ENCODE measurements at places on chromosomes 6 and 20. TPM values are rescaled to one million over a fixed set of nuclear protein-coding genes. Genes with fewer than 3 reads are reported as not detected.

Gene VAPB
- polyA plus RNA-seq = 51.8 TPM

Gene SHLD1
- polyA plus RNA-seq = 9.0 TPM

Gene JPH2
- polyA plus RNA-seq = 1.7 TPM

Gene C20orf204
- polyA plus RNA-seq = 1.0 TPM

Gene C20orf96
- polyA plus RNA-seq = 36.9 TPM

Gene ZNF311
- 5.4 TPM for polyA plus RNA-seq

Gene SLC17A1
- polyA plus RNA-seq = 24.6 TPM

Gene SSTR4
- 0.07 TPM for polyA plus RNA-seq

Gene MYLK4
- 1.4 TPM for polyA plus RNA-seq

Gene TRERF1
- 16.4 TPM for polyA plus RNA-seq

Gene TNFRSF6B
- polyA plus RNA-seq = 2.0 TPM

DNA sequence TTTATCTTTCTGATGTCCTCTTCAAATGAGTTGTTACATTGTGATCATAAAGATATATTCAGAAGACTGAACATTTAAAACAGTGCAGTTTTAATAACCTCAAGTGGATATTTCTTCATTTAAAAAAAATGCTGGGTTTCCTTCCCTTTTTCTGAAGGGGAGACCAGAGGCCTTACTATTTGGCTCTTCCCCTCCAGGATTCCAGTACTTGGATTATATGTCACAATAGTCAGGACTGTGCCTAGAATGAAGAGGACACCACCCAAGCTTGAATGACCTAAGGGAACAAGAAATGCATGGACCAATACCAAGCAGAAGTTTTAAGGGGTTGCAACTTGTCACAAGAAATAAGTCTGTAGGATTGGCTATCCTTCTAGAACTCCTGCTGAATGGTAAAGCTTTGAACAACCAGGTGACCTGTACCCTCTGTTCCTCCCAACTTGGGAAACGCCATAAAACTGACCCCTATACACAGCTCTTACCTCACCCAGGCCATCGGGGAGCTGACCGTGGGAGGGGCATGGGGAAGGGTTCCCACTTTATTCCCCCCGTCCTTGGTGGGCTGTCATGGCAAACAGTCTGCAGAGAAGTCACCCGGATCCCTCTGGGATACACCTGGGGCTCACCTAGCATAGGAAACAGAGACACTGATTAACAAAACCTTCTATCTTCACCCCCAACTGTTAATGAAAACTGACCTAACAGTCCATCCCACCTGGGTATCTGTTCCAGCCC is 2.0 kb downstream of the FRS3 start:
- no peak for DNase-seq

GRCh38 chr20:63473555-63474449 is 1.3 kb upstream of the KCNQ2 start:
- no peak for DNase-seq

DNA sequence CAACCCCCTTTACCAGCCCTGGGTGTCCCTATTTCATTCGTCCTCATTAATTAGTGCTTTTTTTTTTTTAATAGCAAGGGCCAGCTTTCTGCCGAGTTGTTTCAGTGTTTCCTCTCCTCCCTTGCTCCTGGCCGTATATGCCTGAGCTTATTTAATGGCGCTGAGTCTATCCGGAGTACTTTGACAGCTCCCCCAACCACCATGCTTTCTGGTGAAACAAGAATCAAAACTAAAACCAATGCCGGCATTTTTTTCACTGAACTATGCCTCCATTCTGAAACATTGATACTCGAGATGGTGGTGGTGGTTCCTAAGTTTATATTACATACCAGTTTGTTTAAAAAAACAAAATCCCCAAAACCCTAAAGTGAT is 1.2 kb downstream of the DCBLD1 start:
- DNase-seq = no peak

GRCh38 chr6:11222385-11223277 is 9.8 kb downstream of the NEDD9 start:
- no peak for DNase-seq

DNA sequence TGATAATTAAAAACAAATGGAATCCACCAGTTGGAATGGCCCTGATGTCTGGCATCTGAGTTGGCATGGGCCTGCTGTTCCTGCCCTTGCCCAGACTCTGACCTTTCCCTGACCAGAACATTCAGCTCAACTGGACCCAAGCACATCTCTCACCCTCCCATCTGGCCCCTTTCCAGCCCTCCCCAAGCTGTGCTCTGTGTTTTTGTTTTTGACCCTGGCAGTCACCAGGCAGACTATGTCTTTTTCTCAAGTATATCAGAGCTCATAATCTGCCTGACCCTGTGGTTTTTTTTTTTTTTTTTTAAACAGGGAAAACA is 117.6 kb downstream of the TRDN start:
- DNase-seq = no peak

GRCh38 chr6:127403636-127404035 is 55.6 kb downstream of the KIAA0408 start:
- DNase-seq = no peak

DNA sequence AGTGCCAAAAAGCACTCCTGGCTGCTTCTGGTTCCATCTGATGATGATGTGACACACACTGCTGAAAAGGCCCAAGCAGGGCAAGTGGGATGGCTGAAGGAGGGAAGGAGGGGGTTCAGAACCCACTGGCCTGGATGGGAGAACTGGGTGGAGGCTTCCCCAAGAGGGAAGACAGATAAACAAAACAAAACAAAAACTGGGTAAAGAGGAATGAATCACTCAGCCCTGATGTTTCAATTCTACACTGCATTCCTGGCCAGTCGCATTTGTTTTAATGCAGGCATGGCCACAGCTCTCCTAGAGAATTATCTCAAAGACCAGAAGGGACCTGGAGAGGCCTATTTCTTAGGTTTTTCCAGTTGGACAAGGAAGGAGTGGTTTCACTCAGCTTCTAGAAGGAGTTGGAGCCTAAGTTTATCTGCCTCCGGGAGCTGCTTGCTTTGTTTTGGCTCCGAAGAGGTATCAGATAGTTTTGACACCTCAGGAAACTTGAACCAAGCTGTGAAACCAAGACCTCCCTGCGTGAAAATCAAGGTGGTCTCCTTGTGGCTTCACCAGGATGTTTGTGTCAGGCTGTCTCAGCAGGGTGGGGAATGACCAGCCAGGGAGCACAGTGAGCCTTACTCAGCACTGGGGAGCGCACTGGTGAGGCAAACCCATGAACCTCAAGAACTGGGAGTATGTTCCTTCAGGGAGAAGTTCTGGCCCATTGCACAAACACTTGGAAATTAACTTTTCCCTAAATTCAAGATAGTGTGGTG is 16.1 kb downstream of the TTPAL start:
- no peak for DNase-seq

- DNase-seq = no peak
Measured at GRCh38 chr20:14544688-14545087, 207.3 kb upstream of the FLRT3 start.

- no peak for DNase-seq
Measured at GRCh38 chr20:6053064-6053775, 640 bp downstream of the LRRN4 start.

GRCh38 chr6:125471667-125472066 is 169.9 kb upstream of the HDDC2 start:
- DNase-seq = no peak

DNA sequence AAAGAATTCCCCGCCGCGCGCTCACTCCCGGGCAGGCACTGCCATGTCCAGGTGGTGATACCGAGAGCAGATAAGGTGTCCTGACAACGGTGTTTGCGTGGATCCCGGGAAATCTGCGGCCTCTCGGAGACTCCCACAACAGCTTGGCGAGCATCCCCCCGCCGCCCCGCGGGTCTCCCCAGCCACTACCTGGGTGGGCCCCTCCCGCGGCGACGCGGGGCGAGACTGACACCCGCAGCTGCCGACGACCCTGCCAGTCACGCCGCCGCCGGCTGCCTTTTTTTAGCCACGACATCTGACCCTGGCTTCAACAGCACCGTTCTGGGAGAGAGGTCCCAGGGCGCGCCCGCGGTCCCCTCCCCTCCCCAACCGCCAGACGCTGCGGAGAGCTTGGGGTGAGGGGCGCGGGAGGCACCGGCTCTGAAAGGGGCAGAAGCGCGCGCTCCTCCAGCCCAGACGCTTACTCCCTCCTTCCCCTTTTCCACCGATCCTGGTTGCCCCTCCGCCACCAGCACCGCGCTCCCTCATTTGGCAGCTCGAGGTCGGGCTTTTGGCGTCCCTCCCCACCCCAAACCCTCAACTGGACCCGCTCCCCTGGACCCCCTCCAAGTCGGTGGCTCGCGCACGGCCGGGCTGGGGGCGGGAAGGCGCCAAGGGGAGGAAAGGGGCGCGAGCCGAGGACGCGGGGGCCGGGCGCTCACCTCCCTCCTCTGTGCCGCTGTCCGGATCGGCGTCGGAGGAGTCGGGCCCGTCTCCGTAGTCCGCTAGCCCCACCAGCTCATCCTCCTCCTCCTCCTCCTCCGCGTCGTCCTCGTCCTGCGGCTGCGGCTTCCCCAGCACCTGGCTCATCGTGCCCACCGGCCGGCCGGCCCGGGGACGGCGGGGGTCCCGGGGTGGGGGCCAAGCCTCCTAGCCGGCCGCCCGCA is 665 bp downstream of the RRAGD start:
- no peak for DNase-seq

GRCh38 chr20:50522053-50522674 is 12.0 kb downstream of the PTPN1 start:
- DNase-seq = no peak

- DNase-seq = no peak
Measured at GRCh38 chr20:51562027-51562331, 19.5 kb upstream of the NFATC2 start.

- DNase-seq = no peak
Measured at GRCh38 chr6:5517796-5518195, 256.5 kb downstream of the FARS2 start.

DNA sequence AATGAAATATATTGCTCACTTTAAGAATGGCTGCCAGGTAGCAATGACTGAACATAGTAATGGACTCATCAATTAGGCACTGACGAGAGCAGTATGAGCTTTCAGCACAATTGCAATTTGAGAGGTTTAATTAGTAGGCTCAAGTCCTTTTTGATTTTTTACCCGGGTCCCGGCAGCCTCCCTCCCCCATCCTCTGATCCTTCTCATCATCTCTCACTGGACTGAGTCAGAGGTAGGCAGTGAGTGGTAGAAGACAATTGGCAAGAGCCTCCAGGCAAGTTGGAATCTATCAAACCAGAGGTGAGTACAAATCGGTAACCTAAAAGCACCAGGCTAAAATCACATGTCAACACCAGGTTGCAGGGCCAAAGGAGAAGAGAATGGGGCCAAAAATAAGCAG is 107.9 kb downstream of the DCDC2 start:
- no peak for DNase-seq

GRCh38 chr6:3196770-3197169 is 30.7 kb downstream of the TUBB2B start:
- no peak for DNase-seq

DNA sequence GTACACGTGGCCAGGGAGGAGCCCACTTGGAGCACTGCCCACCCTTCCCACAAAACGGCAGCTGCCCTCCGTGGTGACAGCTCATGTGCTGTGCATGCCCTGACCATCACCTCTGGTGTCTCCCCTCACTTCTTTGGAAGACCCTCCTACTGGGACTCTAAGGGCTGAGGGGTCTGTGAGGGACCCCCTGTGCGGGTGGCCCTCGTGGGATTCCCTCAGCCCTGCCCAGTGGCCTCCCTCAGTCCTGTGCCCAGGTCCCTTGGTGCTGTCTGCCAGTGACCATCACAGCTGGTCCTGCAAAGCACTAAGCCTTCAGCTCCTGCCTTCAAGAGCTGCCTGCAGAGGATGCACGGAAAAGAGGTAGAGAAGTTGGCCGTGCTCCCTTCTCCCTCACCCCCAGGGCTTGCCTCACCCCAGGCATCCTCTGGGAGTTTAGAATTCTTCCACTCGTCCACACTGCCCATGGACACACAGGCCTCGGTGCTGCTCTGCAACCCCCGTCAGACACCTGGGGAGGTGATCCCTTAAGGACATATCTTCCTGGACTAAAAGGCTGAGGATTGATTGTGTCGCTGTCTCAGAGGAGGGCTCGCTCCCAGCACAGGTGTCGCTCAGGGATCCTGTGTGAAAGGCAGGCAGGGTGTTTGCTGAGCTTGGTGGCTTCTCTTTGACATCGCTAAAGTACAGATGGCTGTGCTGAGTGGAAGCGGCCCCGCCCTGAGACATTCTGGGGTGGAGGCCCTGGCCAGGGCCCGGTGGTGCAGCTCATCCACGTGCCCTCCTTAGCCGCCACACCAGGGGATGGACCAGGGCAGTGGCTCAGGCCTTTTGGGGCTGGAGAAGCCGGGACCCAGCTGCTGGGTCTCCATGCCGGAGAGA is 119.5 kb upstream of the FRMD1 start:
- no peak for DNase-seq

DNA sequence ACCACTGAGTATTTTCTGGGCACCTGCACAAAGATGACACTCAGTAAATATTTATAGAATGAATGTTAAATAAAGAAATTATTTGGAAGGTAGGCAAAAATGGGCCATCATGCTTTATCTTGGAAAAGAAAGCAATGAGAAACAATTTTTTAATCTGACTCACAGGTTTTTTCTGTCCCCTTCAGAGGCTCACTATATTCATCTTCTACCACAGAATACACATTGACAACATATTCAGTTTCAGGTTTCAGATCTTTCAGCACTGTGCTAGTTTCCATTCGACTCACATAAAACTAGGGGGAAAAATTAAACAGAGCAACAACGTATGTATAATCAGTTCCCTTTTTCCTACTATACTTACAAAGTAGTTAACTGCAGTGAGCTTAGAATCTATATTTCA is 58.3 kb downstream of the COL12A1 start:
- no peak for DNase-seq

DNA sequence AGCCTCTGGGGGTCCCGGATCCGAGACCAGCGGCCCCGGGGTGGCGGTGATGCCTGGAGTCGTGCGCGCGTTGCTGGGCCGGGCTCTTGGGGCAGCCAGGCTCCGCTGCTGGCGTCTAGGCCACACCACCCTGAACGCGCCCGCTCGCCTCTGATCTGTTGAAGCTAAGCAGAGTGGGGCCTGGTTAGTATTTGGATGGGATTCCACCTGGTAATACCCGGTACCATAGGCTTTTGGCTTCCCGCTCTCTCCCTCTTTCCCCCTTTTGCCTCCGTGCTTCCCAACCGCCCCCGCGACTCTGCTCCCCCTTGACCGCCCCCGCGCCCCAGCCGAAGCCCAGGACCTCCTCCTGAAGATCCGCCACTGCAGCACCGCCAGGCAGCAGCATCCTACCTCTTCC is 1383.5 kb upstream of the DEFB115 start:
- DNase-seq = no peak

GRCh38 chr20:25035921-25036320 is 22.0 kb downstream of the ACSS1 start:
- no peak for DNase-seq

- DNase-seq = no peak
Measured at GRCh38 chr6:7992002-7992815, 72.0 kb downstream of the BLOC1S5 start.
